Activated T-helper 1 cell treated with Interleukin-2 at 50 U/mL for 16 hours (primary cell): ENCODE measurements at places on chromosomes 11 and 22.
A peak's percentile ranks its signal among the peaks of the same experiment; 100 is the strongest.

DNA sequence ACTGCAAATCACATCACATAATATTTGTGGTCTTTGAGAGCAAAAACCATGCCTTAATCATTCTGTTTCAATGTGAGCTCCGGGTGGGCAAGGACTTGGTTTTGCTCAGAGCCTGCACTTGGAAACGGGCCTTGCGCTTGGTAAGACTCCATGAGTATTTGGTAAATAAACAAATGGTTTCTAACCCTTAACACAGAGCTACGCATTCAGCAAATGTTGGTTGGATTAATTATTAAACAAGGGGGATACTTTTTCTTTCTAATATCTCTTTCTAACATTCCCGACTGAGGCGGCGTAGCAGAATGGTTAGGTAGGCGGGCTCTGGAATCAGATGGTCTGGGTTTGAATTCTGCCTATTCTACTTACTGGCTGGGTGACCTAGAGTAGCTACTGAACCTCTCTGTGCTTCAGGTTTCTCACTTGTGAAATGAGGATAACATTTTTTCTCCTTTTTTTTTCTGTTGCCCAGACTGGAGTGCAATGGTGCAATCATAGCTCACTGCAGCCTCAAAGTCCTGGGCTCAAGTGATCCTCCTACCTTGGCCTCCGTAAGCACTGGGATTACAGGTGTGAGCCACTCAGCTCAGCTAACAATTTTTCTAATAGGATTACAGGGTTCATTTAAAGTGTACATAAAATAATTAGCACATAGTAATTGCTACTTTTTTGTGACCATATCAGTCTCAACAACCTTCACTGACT, 3.4 kb upstream of the FAM83F start:
- DNase-seq: no peak

DNA sequence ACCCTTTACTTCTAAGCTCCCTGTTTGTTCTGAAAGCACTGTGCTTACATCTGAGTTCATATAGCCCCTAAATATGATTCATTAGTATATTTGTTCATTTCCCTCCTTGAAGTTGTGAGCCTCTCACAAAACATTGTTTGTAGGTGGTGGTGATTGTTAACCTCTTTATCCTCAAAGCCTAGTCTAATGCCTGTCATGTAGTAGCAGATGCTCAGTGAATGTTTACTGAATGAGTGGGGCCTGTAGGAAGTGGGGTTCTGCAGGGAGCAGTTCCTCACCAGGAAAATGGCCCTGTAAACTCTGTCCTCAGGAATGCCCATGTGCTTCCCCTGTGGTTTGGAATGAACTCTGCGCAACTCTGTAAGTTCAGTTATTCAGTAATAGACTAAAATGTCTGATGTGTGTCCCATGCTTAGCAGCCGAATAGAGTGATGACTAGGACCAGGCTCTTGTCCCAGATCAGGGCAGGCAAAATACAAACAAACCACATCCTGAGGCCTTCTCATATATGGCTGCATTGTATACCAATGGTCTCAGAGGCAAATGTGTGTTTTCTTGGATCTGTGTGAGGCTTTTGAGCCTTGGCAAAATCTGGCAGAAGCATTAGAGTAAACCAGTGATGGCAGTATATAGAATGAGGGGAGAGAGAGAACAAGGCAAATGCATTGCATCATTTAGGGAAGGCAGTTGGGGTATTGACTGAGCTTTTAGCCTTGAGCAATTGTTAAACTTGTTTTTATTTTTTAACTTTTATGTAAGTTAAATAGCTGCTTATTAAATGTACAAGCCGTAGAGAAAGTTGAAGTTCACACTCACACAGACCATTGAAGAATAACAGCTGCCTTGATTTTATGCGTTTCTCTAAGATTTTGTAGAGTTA, 91.4 kb upstream of the BIRC3 start:
- no peak for DNase-seq

DNA sequence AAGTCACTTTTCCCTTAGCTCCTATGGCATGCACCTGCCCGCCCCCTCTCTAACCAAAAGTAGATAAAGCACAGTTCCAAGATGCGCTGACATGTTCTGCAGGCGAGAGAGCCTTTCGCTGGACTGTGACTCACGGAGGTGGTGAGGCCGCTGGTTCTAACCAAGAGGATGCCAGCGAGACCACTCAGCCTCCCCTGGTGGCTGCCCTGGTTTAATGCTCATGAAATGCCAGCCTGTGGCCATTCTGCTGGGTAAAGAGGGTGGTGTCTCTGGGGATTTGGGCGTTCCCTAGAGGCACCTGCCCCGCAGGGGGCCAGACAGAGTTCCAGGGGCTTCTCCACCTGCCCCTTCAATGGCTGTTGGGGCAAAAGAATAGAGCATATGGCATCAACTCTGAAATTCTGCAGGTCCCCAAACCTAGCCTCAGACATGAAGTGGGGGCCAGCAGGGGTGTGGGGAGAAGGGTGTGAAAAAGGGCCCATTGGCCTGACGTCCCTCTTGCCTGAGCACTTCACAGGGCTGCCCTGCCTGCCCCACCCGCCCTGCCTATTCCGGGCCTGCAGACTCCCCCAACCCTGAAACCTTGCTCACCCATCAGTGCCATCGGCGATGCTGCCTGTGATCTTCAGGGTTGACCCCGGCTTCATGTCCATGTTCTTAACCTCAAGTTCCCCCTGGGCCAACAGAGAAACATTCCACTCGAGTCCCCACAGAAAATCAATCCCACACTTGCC, 8.5 kb downstream of the LGALS2 start:
- no peak for DNase-seq

DNA sequence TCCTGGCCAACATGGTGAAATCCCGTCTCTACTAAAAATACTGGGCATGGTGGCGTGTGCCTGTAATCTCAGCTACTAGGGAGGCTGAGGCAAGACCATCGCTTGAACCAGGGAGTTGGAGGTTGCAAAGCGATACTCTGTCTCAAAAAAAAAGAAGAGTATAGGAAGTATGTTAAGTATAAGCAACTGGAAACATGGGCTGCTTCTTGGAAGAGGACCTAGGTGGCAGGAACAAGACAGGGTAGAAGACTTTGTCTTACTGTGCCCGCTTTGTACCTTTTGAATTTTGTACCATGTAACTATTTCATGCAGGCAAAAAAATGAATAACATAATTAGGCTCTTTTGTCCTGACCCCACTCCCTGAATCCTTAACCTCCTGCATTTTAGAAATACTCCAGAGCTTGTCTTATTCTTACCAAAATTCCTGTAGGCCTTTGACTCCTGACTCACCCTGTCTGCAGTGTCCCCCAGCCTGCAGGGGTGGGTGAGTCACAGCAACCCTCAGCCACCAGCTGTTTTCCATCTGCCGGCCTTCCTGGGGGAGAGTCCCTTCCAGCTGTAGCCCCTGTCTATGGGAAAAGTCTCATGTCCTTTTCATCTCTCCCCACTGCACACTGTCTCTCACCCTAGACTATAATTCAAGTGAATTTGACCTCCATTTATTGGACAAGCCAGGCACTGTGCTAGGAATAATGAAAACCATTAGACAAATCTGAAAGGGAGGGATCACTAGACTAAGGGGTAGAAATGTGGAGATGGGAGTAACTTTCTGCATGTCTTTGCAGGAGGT, 41.8 kb downstream of the TXN2 start:
- no peak for DNase-seq

DNA sequence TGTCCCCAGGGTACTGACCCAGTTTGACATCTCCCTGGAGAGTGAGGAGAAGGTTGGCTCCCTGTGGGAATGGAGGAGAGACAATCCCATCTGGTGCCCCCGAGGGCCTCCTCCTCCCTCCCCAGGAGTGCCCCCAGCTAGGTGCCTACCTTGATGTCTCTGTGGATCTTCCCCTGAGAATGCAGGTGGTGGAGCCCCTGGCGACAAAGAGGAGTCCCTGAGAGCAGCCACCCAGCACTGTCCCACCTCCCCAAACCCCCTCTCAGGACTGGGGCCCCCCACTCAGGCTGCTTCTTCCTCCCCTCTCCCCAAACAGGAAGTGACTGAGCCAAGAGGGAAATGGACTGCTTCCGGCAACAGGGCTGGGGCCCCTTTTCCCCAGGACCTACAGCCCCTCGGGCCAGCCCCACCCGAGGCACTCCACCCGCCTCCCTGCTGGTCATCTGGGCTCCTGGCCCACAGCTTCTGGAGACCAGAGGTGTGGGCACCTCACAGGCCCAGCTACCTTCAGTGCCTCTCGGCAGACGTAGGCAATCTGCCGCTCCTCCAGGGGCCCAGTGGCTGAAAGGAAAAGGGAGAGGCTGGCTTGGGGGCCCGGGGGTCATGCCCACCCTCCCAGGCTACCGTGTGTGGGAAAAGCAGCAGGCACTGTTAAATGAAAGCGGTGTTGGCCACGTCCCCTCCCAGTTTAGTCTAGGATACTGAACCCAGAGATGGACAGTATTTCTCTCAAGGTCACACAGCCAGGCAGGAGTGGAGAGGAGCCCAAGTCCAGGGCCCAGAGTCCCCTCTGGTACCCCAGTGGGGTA, 1.2 kb downstream of the MAP4K2 start:
- no peak for DNase-seq

DNA sequence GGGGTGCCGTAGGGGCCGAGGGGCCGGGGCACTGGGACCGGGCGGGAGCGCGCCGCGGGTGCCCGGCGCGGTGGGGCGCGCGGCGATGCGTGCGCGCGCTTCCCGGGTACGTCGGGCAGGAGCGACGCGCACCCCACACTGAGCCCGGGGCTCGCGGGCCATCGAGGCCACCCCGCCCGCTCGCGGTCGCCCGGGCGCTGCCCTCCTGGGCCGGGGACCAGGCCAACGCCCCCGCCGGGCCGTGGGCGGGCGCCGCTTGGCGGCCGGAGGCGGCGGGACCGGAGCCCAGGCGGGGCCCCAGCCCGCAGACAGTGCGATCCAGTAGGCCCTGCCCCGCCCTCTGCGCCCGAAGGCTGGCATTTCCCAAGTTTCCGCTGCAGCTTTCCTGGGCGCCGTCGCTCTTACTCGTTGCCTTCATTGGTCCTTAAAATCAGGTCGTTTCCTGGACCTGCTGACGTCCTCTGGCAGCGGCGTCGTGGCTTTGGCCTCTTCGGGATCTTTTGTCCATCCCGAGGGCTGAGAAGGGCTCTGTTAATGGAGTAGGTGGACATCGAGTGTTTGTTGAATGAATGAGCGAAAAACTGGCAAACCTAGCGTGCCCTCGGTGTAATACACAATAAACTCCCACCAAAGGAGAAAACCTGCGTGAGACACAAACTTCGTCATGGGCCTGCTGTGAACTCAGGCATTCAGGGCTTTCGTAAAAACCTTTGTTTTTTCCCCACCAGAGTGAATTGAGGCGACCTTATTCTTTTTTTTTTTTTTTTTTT, 638 bp downstream of the PARVA start:
- DNase-seq: no peak

DNA sequence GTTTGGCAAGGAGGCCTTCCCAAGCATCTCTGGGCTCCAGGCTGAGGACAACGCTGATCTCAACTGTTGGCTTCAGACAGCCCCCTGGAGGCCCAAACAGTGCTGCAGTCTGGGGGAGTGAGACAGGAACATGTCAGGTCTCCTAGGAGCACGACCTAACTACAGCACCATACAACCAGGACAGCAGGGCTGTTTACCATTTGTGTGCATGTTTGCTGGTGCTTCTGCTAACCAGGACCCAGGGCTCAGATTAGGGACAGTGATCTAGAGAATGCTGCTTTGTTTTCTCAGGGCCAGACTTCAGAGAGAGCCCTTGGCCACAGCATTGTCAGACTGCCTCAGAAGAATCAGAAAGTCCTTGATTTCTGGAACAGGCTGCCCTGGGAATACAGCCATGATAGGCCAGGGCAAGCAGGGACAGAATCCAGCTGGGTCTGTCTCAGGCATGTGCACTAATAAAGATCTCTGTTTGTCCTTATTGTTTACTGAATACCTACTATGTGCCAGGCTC, 126.5 kb downstream of the VPREB1 start:
- DNase-seq: no peak

GRCh38 chr22:50209893-50210292, 9.1 kb downstream of the SELENOO start:
- DNase-seq: peak; percentile 45

GRCh38 chr11:102410382-102410784, 42.2 kb downstream of the TMEM123 start:
- DNase-seq: no peak

DNA sequence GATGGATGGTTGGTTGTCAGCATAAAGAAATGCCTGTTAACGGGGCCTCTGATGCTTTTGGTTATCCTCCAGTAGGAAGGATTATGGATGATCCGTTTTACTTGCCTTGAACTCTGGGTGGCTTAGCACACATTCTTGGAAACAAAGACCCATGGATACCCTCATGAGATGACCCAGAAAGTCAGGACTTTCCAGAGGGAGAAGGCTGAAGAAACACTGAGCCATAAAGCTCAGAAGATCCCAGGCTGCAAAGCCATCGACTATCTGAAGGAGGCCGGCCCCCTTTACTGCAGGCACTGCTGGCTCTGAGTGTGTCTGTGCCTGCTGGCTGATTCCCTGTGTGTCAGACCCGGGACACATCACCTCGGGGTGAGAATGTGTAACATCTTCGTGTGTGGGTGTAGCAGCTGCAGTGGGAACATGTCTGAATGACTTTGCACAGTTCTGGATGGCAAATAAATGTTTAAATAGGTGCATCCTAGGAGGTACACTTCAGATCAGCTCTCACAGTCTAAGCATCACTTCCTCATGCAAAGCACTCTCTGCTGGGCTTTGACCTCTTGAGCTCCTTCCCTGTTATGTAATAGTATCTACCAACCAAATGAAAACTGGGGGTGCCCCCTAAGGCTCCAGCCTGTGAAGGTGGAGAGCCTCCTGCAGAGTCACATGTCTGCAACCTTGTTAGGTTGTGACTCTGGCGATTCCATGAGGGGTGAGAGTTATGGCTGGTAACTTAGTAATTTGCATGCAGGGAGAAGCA, 1084.9 kb downstream of the TBC1D22A start:
- no peak for DNase-seq

- no peak for DNase-seq
Observed at GRCh38 chr22:48302657-48303368, 1524.9 kb downstream of the BRD1 start.

DNA sequence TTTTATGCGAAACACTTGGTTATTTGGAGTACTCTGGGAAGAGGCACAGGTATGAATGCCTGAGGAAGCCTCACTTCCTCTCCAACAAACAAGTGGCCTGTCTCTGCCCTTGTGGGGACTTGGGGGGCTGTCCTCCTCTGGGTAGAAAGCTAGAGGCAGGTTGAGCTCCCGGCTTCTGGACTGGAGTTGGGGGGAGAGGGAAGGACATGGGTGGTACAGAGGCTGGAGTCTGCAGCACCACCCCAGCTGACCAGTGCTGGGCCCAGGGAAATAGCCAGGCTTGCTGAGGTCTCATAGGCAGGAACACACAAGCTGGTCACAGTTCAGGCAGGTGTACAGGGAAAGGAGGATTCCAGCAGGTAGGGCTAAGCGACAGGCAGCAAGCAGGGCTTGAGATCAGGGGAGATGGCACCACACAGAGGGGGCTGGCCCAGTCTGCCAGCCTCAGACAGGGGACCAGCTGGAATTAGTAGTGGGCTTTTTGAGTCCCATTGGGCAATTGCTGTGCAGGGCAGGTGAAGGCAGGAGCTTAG, 135.3 kb upstream of the TEAD1 start:
- DNase-seq: no peak
